ENCODE measurements at places on chromosomes 13 and 19. TPM values are rescaled to one million over a fixed set of nuclear protein-coding genes. Genes with fewer than 3 reads are reported as not detected.

The ZNF208 gene
- total RNA-seq = 3.1 TPM

The DACH1 gene
- 0.04 TPM for total RNA-seq

The SMIM44 gene
- not detected for total RNA-seq

The FXYD3 gene
- total RNA-seq = 0.24 TPM

The PCDH8 gene
- not detected for total RNA-seq

The ZNF534 gene
- total RNA-seq = 0.29 TPM

The C5AR1 gene
- 1.6 TPM for total RNA-seq

The TMEM238 gene
- total RNA-seq = 5.1 TPM

The ZNF586 gene
- total RNA-seq = 11.7 TPM

Measured in K562 (cell line).